ENCODE measurements at places on chromosomes 16 and 17.
A peak's percentile ranks its signal among the peaks of the same experiment; 100 is the strongest.

GRCh38 chr17:18217412-18218015 is 7.9 kb upstream of the LLGL1 start:
- peak; percentile 75 for DNase-seq

DNA sequence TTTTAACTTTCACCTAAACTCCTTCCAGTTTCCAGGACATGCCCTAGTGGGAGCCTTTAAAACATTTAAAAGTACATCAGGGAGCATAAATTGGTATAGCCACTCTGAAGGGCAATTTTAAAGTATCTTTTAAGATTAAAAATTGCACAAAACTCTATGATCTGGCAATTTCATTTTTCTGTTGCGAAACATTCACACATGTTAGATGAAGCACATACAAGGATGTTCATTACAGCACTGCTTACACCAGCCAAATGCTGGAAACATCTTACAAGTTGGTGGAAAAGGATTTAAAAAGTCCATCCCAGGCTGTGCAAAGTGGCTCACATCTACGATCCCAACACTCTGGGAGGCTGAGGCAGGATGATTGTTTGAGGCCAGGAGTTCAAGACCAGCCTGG is 26.4 kb upstream of the LONP2 start:
- no peak for DNase-seq

DNA sequence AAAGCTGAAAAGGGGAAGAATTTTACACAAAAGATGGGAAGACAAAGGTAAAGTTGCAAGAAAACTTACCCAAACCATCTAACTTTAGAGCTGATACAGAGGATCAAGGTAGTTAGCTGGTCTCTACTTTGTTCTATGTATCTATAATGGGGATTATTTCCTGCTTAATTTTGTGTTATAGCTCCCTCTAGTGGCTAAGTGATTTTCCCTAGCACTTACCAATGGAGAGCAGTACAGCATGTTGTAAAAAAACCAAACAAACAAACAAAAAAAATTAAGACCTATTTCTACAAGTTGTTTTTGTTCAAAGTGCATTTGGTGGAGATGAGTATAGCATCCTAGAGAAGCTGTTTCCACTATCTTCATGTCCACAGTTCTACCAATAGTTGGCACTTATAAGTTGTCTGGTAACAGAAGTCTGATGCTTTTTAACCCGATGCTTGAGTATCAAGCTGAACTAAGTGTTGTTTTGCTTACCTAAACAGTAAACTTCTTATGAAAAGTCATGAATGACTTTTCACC is 7.5 kb downstream of the SRSF1 start:
- DNase-seq, result peak; percentile 87

GRCh38 chr17:75031972-75032719 is 14.6 kb downstream of the ATP5PD start:
- peak; percentile 98 for DNase-seq

- DNase-seq, result no peak
These were observed 11.7 kb downstream of the COL1A1 start for GRCh38 chr17:50189550-50190292.

DNA sequence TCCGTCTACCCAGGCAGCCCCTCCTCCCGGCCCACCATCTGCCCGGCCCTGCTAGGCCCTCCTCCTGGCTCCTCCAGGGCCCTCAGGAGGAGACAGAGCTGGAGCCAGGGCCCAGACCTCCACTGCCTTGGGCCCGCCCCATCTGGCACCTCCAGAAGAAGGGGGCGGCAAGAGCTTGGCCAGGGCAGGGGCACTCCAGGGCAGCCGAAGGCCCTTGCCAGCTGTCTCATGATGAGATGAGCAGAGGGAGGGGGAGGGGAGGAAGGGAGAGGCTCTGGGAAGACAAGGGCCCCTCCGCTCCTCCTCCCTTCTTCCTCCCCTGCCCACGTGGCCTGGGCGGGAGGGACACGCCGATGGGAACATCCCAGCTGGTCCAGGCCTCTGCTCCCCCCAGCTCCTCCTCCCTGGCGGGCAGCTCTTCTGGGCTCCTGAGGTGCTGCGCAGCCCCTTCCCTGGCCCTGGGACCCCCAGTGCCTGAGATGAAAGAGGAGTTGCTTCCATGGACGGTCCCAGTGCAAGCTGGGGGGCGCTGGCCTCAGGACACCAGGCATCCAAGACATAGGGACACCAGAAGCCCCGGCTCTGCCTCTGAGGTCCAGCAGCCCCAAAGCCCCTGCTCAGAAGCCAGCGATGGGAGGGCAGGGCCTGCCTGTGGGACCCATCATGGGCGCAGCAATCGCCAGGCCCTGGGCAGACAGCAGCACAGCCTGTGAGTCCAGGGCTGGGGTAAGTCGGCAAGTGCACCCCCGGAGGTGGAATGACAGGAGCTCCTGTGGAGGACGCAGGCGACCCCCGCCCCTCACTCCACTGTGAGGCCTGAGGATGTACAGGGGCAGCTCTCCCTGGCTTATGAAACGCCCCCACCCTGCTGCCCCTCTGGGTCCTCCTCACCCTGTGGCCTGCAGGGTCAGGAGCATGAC is 23.6 kb upstream of the ENPP7 start:
- peak; percentile 83 for DNase-seq

GRCh38 chr16:3252967-3253366 is 3.5 kb downstream of the MEFV start:
- no peak for DNase-seq

DNA sequence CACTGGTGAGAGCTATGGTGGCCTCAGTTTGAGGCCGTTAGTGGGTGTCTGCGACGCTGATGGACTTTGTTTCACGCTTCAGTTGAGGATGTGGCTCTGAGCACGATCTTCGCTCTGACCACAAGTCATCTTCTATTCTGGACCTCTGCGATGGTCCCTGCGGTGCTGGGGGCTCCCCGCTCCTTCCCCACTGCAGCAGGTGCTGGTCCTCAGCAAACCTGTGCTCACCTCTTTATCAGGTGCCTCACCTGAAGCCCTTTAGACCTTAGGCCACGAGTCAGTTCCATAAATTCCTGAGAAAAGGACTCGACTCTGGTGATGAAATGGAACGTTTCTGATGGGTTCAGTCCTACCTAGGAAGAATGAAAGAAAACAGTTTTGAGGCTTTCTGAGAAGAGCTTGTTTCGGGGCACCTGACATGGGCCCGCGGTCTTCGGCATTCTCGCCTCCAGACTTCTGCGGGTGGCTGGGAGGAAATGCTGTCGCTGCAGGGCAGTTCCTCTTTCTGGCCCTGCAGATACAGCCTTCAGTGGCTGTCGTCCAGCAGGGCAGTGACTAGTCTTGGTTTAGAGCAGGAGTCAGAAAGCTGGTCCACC is 4.7 kb downstream of the KCTD5 start:
- no peak for DNase-seq

GRCh38 chr16:11390573-11391495 is 45.6 kb downstream of the RMI2 start:
- DNase-seq, result no peak

GRCh38 chr17:47990962-47991731 is 20.2 kb downstream of the CDK5RAP3 start:
- peak; percentile 69 for DNase-seq

DNA sequence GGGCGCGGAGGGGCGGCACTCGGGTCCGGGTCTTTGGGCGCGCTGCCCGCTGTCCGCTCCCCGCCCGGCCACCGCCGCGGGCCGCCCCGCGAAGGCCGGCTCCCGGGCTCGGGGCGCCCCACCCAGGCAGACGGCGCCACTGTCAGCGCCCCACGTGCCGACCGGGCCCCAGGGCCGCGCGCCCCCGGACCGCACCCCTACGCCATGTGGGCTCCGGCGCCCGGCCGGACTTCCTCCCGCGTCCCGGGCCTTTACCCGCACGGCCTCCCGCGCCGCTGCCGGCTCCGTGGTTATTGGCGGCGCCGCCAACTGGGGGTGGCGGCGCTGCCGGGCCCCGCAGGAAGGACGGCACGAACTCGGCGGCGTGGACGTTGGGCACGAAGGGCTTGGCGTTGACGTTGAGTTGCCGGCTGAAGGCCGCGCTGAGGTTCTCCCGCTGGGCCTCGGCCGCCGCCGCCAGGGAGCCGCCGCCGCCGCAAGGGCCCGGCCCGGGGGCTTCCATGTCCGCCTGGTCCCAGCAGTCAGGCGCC is 577 bp downstream of the GSPT1 start:
- no peak for DNase-seq

DNA sequence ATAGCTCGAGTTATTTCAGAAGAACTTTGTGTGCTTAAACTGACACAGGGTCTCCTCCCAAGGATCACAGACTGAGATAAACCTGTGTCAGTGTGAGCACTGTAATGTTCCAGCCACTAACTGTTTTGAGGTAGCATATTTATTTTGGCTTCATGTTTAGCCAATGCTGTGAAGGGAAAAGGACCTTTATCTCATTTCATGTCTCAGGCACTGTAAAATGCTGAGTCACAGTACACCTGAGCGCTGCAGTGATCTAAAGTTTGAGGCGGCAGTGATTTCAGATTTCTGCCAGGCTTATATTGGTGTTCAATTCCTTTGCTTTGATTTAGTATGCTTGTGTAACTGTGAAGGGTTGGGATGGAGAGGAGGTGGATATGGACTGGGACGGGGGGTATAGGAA is 3.1 kb upstream of the DNAJA2 start:
- no peak for DNase-seq

- no peak for DNase-seq
These were observed 34.3 kb downstream of the SMURF2 start for GRCh38 chr17:64627797-64628196.

DNA sequence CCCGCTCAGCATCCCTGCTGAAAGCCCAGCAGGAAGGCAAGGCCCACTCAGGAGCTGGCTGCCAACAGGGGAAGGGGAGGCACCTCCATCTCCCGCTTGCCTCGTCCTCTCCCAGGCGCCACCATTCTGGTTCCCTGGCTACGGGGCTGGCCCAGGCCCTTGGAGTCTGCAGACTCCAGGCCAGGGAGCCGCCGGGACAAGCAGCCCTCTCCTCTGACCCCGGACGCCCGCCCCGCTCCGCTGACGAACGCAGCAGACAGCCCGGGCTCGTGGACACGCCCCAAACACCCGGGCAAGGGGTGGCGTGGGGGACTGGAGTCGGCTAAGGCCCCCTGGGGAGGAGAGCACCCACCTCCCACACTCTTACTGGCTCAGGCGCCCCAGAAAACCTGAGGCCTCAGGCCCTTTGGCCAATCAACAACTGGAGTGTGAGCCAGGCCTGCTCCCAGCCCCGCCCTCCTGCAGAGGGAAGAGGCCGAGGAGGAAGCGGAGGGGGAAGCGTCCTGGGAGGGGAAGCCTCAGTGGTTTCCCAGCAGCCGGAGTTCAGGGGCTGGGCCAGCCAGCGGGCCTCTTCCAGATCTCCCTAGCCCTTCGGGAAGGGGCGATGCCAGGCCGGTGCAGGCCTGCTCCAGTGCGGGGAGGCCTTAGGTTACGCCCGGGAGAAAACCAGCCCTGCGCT is 4.2 kb downstream of the MNT start:
- DNase-seq, result peak; percentile 92

GRCh38 chr16:314351-314750 is 31.4 kb downstream of the PDIA2 start:
- peak; percentile 74 for DNase-seq

GRCh38 chr16:30076276-30076791 is 540 bp downstream of the PPP4C start:
- DNase-seq, result no peak

- DNase-seq, result no peak
These were observed 76.7 kb downstream of the NDE1 start for GRCh38 chr16:15726715-15727114.

DNA sequence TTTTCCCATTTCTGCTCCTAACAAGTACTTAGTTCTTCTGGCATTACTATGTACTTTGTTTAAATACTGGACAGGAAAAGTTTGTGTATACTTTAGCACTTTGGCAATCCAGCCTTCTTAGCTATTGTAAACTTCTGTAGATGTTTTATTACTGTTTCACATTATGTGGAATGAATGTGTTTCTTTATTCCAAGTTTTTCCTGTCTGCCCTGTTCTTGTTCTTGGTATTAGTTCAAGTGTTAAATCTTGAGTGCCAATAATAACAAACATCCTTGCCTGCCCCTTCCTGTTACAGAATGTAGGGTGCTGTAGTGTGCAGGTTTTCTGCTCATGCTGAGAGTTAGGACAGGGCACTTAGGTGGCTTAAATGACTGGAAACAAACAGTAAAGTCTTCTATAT is 7.3 kb upstream of the CAPNS2 start:
- no peak for DNase-seq

- no peak for DNase-seq
These were observed 76.8 kb downstream of the AIPL1 start for GRCh38 chr17:6358131-6358530.

Data from cerebellar cortex (tissue), 1 donor.